Stimulated activated CD4-positive, alpha-beta T cell treated with anti-CD3 and anti-CD28 coated beads, Interleukin-1b, Interleukin-23, amount 100 ng/mL, for 24 hours (primary cell): ENCODE measurements at places on chromosomes 11 and 22.

GRCh38 chr22:45692549-45692948 is 20.9 kb downstream of the ATXN10 start:
- DNase-seq = no peak

- no peak for DNase-seq
Observed at GRCh38 chr11:123704341-123704740, 37.1 kb downstream of the ZNF202 start.

- peak; percentile 55 for DNase-seq
Observed at GRCh38 chr22:24805790-24806662, at the start of gene SGSM1. Gene SGSM1 (plus strand): TSS chr22:24806211. CDS start chr22:24806326, 115 bp downstream.

GRCh38 chr11:16896729-16897469 is 117.3 kb downstream of the PLEKHA7 start:
- no peak for DNase-seq

- no peak for DNase-seq
Observed at GRCh38 chr11:76889411-76889975, 28.8 kb downstream of the ACER3 start.

DNA sequence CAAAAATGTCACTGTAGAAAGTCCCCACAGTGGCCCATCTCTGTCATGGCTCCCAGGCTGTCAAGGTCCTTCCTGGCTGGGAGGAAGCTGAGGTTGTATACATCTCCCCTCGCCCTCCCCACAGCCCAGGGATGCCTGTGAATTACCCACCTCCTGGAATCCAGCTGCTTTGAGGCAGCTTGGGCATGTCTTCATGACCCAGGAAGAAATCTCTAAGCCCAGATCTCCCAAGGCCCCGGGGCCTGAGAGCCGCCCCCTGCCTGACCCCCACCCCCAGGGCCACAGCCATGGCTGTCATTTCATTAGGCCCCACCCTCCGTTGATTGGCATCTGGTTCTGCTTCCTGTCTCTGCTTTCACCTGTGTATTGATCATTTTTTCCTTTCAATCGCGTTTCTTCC is 207.5 kb downstream of the TBC1D22A start:
- no peak for DNase-seq

- no peak for DNase-seq
Observed at GRCh38 chr11:66906061-66906733, 49.3 kb downstream of the LRFN4 start.

GRCh38 chr11:90251599-90251998 is 28.8 kb upstream of the CHORDC1 start:
- DNase-seq = no peak
